ENCODE measurements at places on chromosomes 7 and 10.

DNA sequence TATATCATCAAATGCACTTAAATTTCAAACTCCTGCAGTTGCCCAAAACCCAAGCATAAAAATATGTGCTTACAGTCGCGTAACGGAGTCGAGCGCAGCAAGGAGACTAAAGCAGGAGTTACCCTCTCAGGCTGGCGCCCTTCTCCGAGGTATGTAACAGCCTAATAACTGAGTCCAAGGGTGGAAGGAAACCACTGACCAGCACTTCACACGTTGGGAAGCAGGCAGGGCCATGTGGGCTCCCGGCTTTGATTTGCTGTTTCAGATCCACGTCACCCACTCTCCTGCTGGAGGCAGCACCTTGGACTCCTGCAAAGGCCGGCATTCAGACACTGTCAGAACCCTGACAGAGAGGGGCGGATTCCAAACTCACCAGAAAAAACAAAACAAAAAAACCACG is 123.8 kb downstream of the DIP2C start:
- no peak for DNase-seq

DNA sequence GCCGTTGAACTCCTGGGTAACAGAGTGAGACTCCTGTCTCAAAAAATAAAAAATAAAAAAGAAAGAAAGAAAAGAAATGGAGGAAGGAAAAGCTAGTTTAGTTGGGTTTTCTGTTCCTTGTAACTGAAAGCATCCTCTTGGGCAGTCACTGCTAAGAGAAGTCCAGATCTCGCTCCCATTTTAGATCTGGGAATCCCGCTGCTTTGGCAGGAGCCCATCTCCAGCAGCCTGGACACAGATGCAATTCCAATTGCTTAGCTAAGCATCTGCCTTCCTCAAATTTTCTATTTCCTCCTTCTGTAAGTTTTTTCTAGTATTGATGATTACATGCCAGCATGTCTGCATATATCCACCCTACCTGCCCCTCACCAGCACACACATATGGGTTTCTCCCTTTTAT is 54.1 kb downstream of the DENND2A start:
- DNase-seq: no peak

DNA sequence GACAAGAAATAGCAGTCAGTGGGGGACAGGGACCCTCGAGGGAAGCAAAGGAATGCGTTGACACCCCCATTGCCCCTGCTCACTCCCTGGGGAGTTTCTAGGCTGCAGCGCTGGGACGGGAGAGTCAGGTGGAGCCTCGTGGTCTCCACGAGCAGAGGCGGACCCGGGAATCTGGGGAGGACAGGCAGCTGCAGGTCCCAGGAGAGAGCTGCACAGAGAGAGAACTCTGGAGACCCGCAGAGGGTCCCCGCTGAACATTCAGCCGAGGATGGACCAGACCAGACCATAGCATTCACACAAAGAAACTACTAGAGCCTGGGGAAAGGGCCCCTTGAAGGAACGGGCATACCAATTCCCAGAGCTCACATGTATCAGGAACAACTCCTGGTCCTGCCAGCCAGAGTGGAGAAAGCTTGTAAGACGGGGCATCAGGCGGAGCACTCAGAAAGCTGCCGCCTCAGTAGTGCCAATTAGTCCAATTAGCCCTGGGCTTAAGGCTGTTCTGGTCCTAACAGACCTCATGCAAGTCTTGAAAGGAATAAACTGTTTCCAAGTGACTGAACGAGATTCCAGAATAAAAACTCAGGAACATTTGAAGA is 966.7 kb upstream of the ZNF722 start:
- no peak for DNase-seq

DNA sequence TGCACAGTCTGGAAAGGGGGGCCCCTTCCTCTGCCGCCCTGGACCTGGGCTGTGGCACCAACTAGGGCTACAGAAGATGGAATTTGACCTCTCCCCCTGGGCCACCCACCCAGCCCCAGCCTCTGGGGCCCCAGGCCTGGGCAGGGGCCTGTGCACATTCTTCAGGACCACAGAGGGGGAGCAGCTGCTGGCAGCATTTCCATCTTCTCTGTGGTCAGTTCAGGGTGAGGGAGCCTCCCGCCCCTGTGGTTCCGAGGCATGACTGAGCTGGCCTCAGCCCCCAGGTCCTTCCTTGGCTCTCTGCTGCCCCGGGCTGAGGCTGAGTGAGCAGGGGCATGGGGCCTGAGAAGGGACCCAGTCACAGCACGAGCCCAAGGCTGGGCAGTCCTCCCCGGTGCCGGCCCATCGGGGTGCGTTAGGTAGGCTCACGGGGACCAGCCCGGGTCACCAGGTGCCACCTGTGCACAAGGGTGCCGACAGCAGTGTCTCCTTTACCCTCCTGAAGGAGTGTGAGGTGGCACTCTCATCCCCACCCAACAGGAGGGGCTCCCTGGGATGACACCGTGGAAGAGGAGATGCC is 63.2 kb downstream of the UNCX start:
- DNase-seq: no peak

GRCh38 chr10:67925449-67926005 is 41.1 kb downstream of the SIRT1 start:
- no peak for DNase-seq

DNA sequence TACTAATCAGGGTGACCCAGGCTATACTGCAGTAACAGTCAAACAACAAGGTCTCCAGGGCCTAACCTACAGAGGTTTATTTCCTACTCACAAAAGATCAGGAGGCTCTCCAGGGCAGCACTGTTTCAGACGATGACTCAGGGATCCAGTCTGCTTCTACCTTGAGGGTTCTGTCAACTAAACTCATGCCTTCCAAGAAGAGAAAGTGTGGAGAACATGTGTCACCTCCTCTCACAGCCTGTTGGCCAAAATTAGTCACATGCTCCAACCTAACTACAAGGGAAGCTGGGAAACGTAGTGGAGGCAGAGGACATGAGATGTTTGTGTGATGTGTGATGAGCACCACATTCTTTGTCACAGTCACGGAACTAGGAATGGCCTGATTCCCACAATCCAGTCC is 14.7 kb upstream of the INA start:
- no peak for DNase-seq

All from hippocampal formation (tissue), 2 donors.